ENCODE measurements at places on chromosomes 11 and 22.

- ATAC-seq: no peak
Observed at GRCh38 chr11:16610213-16610737, 128.2 kb upstream of the C11orf58 start.

DNA sequence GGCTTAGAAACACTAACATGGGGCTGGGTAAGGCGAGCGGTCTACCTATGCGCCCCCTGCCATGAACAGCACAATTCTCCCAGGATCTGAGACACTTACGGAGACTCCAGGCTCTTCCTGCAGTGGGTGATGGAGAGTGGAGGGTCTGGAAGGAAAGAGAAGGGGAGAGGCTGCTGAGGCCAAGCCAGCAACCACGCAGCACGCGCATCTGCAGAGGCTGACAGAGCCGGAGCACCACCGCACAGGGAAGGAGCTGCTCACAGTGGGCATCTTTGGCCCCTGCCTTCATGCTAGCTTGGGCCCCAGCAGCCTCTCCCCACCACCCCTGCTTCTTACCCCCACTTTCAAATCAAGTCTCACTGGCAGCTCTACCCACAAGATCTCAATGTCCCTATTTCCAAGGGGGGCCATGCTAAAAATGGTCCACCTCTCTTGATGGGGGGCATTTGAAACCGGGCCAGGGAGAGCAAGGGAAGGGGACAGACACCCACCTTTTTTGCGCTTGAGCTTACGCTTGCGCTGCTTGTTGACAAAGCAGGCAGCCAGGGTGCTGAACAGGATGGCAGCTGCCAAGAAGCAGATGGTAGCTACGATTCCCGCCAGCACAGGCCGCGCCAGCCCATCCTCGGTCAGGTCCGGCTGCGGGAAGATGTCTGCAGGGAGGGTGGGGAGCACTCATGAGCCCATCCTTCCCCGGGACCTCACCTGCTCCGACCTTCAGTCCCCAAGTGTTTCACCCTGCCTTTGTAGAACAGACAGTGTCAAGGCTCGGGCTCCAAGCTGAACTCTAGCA, 34.5 kb downstream of the IGSF9B start:
- ATAC-seq: no peak

GRCh38 chr11:75154646-75155569, 4.0 kb downstream of the SLCO2B1 start:
- no peak for ATAC-seq

GRCh38 chr11:937841-938261, 12.2 kb downstream of the AP2A2 start:
- no peak for ATAC-seq

DNA sequence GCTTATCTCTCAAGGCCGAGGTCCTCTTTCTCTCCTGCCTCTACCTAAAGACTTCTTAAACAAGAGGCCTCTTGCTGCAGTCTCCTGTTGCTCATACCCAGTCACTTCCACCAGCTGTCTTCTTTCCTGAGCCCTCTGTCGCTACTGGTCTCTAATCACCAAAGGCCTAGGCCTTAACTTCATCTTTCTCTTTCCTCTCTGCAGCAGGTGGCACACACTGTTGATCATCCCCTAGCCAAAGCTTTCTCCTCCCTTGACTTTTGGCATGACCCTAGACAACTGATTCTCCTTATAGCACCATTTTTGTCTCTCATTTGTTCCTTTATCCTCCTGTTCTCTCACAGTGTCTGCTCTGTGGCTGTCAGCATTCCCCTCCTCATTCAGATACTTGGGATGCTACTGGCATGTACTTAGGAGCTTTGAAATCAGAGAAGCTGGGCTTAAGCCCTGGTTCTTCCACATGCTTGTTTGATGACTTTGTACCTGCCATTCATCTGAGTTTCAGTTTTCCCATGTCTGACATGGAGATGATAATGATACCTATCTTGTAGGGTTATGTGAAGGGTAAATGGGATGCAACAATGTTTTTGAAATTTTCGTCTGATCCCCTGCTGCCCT, 22.4 kb downstream of the ENDOD1 start:
- ATAC-seq: no peak

- peak; percentile 59 for ATAC-seq
Observed at GRCh38 chr22:43090130-43090789, 1.1 kb upstream of the TTLL1 start.

DNA sequence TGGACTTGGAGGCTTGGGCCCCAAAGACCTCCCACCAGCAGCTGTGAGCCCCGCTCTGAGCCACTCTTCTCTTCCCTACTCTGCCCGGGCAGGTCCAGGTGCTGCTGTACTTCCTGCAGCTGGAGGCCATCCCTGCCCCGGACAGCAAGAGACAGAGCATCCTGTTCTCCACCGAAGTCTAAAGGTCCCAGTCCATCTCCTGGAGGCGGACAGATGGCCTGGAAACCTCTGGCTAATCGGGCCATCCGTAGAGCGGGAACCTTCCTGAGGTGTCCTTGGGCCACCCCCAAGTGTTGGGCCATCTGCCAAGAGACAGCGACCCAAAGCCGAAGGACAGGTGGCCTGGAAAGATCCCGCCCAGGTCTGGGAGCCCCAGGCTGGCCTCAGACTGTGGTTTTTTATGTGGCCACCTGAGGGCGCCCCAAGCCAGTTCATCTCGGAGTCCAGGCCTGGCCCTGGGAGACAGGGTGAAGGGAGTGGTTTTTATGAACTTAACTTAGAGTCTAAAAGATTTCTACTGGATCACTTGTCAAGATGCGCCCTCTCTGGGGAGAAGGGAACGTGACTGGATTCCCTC, 135.1 kb downstream of the BCR start:
- ATAC-seq: no peak

DNA sequence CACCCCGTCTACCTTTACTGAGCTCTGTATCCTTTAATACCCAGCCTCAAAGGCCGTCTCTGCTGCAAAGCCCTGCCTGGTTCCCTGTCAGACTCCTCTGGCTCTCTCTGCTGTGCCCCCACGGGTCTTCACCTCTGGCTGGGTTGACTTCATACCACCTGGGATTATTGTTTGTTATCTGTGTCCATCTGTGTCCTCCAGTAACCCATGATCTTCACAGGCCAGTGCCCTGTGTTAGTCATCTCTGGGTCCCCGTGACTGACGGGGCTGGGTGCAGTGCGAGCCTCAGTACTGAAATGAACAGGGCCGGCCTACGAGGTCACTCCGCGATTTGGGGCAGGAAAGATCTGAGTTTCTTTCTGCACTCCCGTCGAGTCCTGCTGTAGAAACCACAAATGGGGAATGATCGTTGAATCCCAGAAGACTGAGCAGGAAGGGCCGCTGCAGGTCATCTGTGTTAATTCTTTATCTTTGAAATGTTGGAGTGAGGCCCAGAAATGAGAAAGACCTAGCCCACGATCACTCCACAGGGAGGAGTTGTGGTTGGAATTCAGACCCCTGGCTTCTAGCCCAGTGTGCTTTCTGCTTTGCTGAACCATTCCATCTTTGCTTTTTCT, 12.3 kb upstream of the TUB start:
- ATAC-seq: no peak

GRCh38 chr11:1478544-1478943, 8.0 kb downstream of the MOB2 start:
- ATAC-seq: no peak

GRCh38 chr11:102761646-102762238, 18.7 kb downstream of the MMP10 start:
- ATAC-seq: no peak

- ATAC-seq: peak; percentile 52
Observed at GRCh38 chr11:95143106-95143681, 53.5 kb downstream of the ENDOD1 start.

DNA sequence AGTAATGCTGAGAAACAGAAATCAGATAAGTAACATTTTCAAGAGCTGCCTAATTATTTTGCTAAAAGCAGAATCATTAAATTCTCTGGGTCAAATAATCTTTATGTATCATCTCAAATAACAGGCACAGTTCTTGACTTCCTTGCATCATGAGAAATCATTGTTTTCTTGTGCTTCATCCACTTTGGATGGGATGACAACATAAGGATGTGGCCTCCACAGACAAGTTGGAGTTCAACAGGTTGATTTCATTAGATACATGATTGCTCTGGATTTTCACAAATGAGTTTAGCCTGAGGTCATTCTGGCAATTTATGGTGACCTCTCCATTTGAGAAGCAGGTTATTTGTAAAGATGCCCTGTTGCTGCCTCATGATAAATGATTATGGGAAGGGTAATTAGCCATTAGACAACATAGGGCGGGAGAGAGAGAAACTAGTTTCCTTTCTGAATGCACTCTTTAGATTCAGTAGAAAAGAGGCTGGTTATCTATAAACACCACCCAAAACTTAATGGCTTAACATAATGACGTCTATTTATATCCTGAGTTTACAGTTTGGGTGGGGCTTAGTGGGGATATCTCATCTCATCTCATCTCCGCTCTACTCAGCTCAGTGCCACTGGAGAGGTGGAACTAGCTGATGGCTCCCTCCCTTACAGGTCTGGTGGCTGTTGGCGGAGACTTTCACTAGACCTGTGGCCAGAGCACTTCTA, 35.0 kb upstream of the ADORA2A start:
- ATAC-seq: peak; percentile 10

DNA sequence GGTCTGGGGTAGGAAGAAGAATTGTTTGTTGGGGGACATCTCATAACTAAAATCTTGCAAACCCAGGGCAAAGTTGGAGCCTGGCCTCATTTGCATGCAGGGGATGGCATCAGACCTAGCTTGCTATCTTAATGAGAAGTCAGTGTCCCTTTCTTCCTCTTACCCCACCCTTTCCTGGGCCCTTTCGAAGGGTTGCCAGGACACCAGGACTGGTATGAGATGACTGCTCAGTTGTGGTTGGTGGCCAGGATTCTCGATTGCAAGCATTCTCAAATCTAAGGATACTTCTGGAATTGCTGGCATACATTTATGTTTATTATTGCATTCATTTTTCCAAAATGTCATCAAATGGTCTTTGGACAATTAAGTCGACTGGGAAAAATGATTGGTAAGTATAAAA, 131.0 kb downstream of the SLC1A2 start:
- ATAC-seq: no peak

GRCh38 chr22:50119169-50119767, 29.5 kb downstream of the MOV10L1 start:
- no peak for ATAC-seq

DNA sequence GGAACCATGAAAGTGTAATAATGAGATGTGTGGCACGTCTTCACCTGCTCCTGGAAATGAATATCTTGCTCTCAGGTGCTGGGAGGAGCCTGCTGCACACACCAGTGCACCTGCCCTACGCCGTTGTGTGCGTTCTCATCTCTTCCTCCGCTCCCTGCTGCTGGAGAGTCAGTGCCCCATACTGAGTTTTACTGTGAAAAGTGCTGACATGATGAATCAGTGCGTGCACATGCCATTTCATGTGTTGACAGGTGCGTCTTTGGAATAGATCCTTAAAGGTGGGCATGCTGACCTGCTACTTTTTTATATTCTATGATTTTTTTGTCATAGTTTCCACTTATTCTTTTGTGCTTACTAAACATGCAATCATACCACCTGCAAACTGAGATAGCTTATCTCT, 1015.8 kb downstream of the BRD1 start:
- no peak for ATAC-seq

DNA sequence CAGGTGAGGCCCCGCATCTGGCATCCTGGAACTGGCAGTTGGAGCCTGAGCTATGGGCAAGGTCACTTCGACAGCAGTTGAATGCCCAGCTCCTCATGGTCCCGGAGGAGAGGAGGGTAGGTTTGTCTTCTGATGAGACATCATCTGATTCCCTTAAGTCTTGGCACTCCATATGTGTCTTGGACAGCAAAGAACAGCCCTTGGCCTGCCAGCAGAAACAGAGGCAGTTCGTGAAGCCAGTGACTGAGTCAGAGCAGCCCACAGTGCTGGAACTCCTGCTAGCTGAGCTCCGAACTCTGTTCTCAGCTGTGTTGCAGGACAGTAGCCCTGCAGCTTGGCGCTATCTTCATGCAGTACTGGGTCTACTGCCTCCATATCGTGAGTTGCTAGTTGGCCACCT, 1.0 kb downstream of the DNHD1 start:
- no peak for ATAC-seq

DNA sequence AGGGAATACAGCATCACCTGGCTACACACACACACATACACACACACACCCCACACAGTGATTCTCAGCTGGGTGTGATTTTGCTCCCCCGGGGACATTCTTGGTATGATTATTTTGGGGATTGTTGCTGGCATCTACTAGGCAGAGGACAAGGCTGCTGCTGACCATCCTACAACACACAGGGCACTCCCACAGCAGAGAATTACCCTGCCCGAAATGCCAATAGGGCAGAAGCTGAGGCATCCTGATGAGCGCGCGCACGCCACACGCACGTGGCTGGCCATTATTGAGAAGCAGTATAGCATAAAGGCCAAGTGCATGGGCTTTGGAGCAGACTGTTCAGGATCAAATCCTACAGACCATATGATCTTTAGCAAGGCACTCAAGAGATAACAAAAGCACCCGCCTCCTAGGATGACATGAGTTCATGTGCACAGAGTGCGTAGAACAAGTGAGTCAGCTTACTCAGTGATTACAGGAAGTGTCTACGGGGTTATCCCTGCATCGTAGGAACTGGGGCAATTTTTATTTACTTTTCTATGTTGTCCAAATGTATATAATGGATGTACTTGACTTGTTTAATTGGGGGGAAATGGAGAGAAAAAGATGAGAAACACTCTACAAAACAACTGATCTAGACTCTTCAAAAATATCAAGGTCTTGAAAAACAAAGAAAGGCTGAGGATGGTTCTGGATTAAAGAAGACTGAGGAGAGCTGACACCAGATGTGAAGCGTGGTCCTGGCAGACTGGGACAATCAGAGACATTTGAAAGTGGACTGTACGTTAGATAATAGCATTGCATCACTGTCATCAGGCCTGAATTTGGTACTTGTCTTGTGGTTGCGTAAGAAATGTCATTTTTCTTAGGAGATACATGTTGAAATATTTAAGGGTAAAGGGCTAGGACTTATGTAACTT, 7.2 kb upstream of the EHD1 start:
- ATAC-seq: peak; percentile 34

GRCh38 chr11:81470446-81470845, 1263.2 kb downstream of the FAM181B start:
- ATAC-seq: no peak

DNA sequence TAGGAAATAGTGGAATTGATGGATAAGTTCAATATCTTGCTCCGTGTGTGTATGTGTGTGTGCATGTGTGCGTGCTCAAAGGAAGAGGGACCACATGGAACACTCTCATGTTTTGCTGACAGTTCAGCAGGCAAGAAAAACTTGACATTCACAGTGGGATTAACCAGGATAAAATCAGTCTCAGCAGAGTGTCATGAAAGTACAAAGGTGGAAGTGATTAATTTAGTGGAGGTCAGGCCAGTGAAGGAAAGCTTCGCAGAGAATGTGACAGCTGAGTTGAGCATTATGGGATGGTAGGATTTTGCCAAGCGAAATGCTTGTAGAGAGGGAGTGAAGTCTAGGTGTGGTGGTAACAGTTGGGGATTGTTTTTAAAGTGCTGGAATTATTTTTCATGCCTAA, 15.7 kb upstream of the FBXO3 start:
- ATAC-seq: peak; percentile 63

GRCh38 chr11:72950685-72951084, 136.5 kb downstream of the ATG16L2 start:
- no peak for ATAC-seq
